ENCODE measurements at places on chromosomes 5 and 9. TPM values are rescaled to one million over a fixed set of nuclear protein-coding genes. Genes with fewer than 3 reads are reported as not detected.
A peak's percentile ranks its signal among the peaks of the same experiment; 100 is the strongest.

Gene FGF10
- not detected for total RNA-seq

Gene GTF2H2C
- total RNA-seq = 59.7 TPM

Gene BAG1
- 70.6 TPM for total RNA-seq

Gene OLFML2A
- not detected for total RNA-seq

GRCh38 chr5:124921694-124922093 is 175.3 kb upstream of the ZNF608 start:
- no peak for DNase-seq

- no peak for DNase-seq
These were observed 104.2 kb downstream of the RAPGEF6 start for GRCh38 chr5:131530706-131531331.

GRCh38 chr9:3296536-3296935 is 229.3 kb downstream of the RFX3 start:
- no peak for DNase-seq

DNA sequence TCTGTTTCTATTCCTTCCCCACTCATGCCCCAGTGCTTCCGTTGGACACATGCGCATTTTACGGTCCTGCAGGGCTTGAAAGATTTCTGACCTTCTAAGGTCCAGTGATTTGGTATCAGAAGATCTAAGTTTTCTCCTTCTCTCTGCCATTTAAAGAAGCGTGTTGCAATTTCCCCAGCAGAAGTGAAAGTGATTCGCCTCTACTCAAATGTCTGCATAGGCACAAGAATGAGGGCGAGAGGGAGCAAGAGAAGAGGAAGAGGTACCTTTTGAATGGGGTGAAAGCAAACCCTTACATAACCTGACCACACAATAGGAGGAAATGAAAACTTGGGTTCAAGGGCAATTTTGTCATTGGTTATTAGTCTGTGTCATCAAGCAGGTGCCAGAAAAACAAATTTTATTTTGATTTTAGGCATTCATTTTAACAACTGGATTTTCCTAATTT is 31.7 kb upstream of the NR3C1 start:
- peak; percentile 57 for DNase-seq

DNA sequence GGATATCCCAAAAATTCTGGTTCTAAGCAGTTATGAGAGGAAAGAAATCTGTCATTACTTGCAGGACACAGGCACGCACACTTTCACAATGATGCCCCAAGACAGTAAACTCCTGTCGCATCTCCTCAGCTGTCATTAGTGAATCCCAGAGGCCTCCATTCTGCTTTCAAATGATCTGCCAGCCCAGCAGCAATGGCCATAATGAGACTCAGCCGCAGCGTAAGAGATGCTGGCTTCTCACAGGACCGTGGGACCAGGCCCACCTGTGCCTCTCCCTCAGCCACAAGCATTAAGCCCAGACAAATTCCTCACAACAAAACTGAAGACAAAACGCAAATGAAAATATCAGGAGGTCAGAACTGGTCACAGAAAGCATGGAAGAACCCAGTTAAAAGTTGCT is 98.0 kb upstream of the VLDLR start:
- no peak for DNase-seq

GRCh38 chr5:84872768-84873167 is 488.1 kb upstream of the EDIL3 start:
- DNase-seq = no peak

DNA sequence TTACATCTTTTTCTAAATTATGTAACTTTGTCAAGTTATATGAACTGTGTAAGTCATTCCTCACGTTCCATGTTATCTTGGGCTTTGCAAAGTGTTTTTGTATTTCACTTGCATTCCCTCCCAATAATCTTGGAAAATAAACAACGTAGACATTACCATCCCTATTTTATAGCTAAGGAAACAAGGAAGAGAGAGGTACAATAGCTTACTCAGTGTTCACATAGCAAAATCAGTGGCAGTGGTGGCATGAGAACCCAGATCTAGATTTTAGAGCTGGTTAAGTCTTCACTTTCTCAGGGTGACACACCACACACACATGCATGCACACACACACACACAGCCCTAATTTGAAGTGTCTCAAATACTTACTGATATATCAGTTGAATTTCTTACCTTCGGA is 34.1 kb downstream of the NSA2 start:
- DNase-seq = no peak

GRCh38 chr9:87406543-87407166 is 91.0 kb upstream of the DAPK1 start:
- DNase-seq = no peak

DNA sequence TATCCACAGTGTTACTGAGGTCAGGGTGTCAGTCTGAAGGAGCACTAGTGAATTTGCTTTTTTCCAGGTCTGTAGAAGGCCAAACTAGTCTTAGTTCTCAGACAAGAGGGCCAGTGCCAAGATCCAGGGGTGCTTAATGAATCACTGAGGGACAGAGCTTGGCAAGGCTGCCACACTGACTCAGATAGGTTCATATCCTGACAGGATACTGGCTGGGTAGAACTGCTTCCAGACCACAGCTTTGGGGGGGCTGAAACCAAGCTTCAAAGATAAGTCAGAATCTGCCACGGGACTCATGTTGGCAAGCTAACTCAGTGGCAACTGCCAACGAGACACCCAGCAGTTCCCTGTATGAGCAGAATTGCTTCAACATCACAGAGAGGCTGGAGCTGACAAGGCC is 1125.4 kb downstream of the EFNA5 start:
- DNase-seq = no peak

- DNase-seq = no peak
These were observed 288.1 kb upstream of the PTGER4 start for GRCh38 chr5:40391642-40392041.

DNA sequence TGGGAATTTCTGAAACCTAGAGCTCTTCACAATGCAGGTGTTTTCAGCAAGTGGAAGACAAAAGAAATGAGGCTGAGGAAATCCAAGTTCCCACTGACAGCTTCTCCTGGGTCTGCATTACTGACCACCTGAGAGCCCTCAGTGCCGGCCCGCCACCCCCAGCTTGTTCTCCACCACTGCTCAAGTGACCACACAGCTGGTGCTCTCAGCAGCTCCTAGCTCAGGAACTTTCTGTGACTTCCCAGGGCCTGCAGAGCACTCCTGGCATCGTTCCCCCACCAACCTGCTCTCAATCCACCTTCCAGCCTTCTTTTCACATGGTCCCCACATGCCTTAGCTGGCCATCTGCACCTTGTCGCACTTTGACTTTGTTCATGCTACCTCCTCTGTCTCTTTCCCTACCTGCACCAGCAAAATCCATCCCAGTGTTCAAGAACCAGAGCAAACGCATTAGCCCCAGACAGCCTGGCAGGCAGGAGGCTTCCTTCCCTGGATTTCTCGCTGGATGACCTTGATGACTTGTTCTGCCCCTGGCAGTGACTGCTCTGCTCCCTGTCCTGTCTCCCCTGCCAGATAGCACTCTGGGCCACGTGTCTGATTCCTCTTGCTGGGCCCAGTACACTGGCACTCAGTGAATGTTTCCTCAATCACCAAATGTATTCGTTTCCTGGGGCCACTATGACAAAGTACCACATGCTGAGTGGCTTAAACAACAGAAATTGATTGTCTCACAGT is 35.1 kb upstream of the NANS start:
- no peak for DNase-seq

DNA sequence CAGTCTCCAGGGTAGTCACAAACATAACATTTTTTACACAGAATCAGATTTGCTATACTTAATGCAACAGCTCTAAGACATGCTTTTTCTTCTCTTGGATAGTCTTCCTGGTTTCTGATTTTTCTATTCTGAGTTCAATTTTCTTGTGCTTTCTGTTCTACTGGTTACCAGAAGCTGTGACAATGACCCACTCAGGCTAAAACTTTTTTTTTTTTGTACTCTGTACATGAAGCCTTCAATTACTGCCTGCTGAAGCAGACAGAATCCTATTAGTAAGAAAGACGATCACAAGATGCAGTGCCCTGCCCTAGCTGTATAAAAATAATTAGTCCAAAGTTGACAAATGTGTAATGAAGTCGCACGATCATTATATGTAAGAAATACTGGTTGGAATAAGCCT is 231.1 kb upstream of the TBCA start:
- no peak for DNase-seq

DNA sequence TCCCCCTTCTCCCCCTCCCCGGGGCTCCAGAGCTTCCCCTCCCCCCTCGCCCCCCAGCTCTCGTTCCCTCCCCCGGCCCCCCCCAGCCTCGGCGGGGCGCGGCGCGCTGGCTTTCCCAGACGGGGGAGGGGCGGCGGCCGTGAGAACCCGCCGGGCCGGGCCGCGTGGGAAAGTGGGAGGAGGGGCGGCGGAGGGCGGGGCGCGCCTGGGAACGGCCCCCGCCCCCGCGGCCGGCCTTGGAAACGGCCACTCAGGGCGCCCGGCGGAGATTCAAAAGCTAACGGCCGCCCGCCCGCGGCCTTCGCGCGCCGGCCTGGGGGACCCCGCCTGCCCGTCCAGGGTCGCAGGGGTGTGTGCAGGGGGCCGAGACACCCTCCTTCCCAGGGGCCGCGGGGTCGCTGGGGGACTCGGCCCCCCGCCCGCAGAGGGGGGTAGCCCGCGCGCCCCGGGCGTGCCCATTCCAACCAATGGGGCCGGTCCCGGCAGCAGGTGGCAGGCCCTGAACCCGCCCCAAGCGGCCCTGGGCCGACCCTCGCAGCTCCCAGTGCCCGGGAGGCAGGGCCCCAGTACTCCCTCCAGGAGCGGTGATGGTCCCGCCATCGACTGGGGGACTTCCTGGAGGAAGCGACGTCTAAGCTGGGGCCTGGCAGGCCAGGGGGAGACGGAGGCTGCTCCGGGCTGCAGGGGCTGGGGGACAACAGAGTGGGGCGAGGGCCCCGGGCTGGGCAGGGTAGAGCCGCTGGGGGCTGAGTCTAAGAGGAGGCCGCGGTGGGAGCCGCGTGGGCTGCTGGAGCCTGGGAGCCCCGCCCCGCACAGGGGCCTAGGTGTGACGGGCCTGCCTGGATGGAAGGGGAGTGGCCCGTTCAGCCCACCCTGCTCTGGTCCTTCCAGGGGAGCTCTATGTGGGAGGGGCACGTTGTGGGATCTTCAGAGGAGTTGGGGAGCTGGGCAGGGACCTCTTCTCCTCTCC is 14.2 kb upstream of the NRARP start:
- no peak for DNase-seq

All from CD8-positive, alpha-beta memory T cell (primary cell).